HS-5 (cell line): ENCODE measurements at places on chromosomes 12 and 14.

DNA sequence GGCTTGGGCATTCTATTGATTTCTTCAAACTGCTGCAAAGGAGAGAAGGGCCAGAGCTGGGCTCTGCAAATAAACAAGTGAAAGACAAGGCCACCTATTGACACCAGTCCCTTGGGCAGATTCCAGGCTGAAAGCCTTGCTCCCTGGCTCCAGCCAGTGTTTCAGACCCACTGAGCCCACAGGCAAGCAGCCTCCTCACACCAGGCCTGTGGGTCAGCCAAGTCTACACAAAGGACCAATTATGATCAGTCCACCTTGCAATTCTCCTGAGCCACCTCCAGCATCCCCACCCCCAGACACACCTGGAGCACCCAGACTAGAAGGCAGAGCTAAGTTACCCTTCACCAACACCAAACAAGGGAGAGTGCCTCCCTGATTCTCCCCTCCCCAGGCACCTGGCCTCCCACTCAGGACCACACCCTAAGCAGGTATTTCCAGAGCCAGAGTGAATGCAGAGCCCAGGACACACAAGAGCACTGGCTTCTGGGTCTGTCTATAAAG, 13.8 kb downstream of the ACTN1 start:
- no peak for DNase-seq

- DNase-seq: no peak
Observed at GRCh38 chr14:76181546-76181945, 29.8 kb downstream of the GPATCH2L start.

GRCh38 chr14:59213368-59214315, 25.2 kb downstream of the DAAM1 start:
- no peak for DNase-seq

DNA sequence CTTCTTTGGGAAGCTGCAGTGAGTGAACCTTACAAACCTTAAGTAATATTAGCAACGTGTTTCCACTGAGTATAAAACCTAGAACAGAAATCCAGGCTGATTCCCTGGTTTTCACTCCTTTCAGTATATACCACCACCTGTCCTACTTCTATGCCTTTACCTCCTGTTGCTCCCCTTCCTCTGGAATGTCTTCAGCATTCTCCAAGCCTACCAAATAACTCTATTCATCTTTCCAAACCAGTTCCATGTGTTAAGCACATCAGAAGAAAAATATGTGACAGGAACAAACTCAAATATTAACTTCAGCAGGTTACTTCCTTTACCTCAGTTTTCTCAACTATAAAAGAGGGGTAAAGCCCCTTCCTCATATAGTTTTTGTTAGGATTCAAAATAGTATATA, 39.8 kb downstream of the LIMA1 start:
- DNase-seq: no peak
